ENCODE measurements at places on chromosomes 7 and 10. TPM values are rescaled to one million over a fixed set of nuclear protein-coding genes. Genes with fewer than 3 reads are reported as not detected.

DNA sequence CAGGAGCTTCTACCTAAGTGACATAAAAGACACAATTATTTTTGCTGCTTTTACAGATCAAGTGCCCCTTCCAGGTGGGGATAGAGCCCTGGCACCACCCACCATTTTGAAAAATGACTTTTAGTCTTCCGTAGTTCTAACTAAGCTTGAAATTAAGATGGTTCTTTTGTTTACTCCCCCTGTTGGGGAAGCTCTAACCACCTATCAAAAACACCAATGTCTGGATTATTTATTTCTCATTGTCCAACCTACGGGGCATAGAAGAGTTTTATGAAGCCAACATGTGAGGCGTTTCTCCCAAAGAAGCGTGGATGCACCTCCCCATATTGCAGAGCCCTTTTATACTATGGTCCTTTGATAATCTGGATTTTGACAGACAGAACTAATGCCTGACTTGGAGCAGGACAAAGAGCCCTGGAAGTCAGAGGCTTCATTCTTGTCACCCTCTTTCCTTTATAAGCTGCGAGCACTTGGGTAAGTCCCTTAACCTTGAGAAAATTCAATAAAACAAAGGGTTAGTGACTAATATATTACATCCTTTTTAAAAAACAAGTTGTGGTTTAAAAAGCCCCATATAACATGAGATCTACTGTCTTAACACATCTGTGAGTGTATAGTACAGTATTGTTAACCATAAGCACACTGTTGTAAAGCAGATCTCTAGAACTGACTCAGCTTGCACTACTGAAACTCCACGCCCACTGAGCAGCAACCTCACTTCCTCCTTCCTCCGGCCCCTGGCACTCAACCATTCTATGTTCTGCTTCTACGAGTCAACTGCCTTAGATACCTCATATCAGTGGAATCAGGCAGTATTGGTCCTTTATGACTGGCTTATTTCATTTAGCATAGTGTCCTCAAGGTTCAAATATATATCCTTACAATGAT is 67.5 kb downstream of the ATXN7L1 start:
- DNase-seq: no peak

The HSPA12A gene
- total RNA-seq: 14.2 TPM

- no peak for DNase-seq
Observed at GRCh38 chr7:30918676-30919075, 7.0 kb downstream of the AQP1 start.

GRCh38 chr10:5148678-5149032 is 36.3 kb downstream of the AKR1C8 start:
- no peak for DNase-seq

GRCh38 chr10:49395741-49396665 is at the start of gene DRGX:
DRGX (minus strand) TSS chr10:49396089; CDS start chr10:49395440, 649 bp downstream.
- DNase-seq: no peak

DNA sequence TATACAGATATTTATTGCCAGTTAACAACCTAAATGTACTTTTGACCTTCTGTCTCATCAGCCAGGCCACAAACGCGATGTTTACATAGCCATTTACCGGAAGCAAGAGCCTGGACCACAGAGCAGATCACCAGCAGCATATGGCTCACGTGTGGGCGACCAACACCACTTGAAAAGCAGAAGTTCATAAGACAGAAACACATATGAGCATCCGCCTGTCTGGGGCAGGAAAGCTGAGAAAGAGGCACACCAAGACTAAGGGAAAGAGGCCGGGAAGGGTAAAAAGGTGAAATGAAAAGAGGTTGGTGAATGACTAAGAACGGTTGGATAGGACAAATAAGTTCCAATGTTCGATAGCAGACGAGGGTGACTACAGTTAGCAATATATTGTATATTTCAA is 1.3 kb downstream of the ABCB1 start:
- no peak for DNase-seq

GRCh38 chr7:111730476-111731300 is 168.4 kb upstream of the IMMP2L start:
- no peak for DNase-seq

DNA sequence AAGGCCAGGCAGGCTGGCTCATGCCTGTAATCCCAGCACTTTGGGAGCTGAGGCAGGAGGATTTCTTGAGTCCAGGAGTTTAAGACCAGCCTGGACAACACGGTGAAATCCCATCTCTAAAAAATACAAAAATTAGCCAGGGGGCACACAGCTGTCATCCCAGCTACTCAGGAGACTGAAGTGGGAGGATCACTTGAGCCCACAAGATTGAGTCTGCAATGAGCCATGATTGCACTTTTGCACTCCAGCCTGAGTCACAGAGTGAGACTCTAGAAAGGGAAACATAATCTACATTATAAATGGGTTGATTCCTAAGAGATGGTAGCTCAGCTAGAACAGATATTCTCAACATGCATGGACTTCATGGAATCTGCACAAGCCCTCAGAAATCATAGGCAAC is 6.3 kb upstream of the LIPF start:
- DNase-seq: no peak

Measured in breast epithelium (tissue), 4 donors.